WERI-Rb-1 (cell line): ENCODE measurements at places on chromosomes 5 and 9.

GRCh38 chr5:176533894-176534611 lies 3.1 kb downstream of the RNF44 start:
- no peak for DNase-seq

DNA sequence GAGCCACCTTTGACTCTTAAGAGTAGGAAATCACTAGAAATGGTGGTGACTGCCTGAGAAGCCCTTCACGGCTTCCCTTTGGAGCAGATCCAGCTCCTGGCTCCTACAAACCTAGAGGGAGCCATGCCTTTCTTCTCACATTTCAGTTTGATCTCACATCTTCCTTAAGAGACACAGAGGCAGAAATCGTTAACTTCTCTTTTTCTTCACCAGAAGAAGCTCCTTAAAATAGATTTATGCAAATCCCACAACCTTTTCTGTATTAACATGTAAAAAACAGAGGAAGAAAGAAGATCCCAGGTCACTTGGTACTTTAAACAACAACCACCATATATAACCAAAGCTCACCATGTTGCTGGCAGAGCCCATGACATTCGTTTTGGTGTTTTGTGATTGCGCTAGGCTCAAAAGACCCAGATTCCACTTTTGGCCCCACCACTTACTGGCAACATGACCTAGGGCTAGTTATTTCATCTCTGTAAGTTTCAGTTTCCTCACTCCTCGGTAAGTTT lies 29.6 kb downstream of the PAX5 start:
- DNase-seq, result no peak

GRCh38 chr5:14208071-14209021 lies 65.2 kb downstream of the TRIO start:
- no peak for DNase-seq

DNA sequence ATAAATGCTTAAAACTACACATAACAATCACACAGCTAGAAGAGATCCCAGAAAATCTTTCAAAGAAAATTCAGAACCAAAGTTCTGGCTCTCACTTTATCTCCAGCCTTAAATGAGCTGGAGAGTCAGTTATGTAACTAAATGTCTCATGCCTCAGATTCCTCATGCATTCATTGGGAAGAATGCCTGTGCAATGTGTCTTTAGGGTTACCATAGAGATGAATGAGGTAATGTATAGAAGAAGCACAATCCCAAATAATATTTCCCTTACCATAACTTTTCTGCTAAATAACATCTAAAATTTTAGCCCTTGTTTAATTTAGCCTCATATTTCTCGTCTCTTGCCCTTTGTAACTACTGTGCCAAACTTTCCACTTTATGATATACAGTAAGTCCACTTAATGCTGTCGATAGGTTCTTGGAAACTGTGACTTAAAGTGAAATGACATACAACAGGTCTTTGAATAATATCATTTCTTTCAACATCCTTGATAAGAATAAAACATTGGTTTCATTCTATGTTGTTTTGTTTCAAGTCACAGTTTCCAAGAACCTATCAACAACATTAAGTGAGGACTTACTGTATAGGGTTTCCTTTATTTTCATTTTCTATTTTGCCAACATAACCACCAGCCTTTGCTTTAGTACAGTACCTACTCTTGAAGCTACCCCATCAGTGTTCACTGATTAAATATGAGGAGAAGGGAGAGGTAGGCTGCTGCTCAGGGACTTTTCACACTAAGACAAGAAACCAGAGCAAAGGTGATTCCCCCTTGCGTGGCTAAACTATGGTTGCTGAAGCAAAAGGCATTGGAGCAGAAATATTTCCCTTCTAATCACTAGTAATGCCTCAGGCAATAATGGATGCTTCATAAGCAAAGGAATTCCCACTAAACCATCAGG lies 295.7 kb upstream of the PTGER4 start:
- DNase-seq, result no peak

- DNase-seq, result no peak
These were observed 114.6 kb downstream of the GABRB2 start for GRCh38 chr5:161431963-161432362.

DNA sequence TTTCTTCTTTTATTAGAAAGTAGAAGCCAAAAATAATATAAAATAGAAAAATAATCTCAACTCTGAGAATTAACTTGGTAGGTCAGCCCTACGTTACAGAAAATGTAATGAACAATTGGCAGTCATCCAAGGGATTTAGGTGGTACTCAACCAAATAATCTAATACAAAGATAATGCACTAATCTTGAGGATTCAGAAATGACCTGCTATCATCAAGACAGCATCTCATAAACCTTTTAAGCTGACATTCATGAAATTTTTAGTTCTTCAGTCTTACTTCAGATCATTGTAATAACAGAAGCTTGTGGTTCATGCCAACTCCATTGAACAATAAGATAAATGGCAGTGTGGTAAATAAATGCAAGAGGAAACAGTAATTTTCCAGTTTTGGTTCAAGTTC lies 1058.0 kb downstream of the MAT2B start:
- DNase-seq, result no peak

- no peak for DNase-seq
These were observed 12.4 kb upstream of the RALGPS1 start for GRCh38 chr9:126902210-126902609.

DNA sequence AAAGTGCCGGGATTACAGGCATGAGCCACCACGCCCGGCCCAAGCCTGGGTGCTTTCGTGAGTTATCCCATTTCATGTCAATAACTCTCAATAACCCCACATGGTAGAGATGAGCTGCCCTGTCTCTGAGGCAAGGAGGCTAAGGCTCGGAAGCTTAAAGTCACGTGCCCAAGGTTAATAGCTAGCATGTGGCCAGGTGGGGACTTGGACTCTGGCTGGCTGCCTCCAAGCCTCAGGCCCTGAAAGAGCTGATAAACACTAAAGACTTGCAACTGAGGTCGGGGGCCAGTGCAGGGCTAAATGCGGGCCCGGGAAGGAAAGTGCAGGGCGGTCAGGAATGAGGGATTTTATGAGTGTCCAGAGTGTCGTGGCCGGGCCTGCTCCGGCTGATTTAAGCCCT lies 30.9 kb upstream of the BARHL1 start:
- DNase-seq, result peak; percentile 89

- DNase-seq, result no peak
These were observed 48.9 kb upstream of the DENND4C start for GRCh38 chr9:19181561-19181960.

- DNase-seq, result no peak
These were observed at the start of gene SH3RF2 for GRCh38 chr5:145936401-145937131. Gene SH3RF2 (plus strand): TSS chr5:145936578. CDS start chr5:145937929, 1,351 bp downstream.

DNA sequence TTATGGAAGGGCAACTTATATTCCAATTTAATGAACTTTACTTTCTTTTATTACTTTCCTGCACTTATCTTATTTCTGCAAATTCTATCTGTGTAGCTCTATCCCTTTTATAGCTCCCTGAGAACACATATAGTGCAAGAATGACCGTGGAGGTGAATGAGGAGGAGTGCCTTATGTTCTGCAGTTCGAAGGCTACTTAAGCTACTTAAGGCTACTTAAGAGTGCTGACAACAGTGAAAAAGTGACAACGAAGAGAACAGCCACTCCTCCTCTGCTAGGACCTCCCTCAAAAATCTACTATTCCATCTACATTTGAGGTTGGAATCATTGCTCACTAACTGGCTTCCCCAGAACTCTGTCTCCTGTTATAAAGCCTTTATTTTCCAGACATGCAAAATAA lies 1365.7 kb upstream of the C9orf72 start:
- peak; percentile 16 for DNase-seq

- no peak for DNase-seq
These were observed 567.9 kb upstream of the DAB2 start for GRCh38 chr5:39992617-39993202.

GRCh38 chr5:881551-881935 lies 11.1 kb downstream of the BRD9 start:
- DNase-seq, result no peak

GRCh38 chr5:142303565-142303964 lies 21.3 kb downstream of the SPRY4 start:
- DNase-seq, result no peak

GRCh38 chr5:151738125-151738848 lies 20.1 kb downstream of the ATOX1 start:
- no peak for DNase-seq

GRCh38 chr5:7412409-7412808 lies 16.5 kb downstream of the ADCY2 start:
- DNase-seq, result peak; percentile 95

GRCh38 chr5:176812269-176813259 lies 2.2 kb downstream of the UNC5A start:
- DNase-seq, result peak; percentile 60

GRCh38 chr5:170848033-170848432 lies 13.8 kb upstream of the RANBP17 start:
- DNase-seq, result no peak

DNA sequence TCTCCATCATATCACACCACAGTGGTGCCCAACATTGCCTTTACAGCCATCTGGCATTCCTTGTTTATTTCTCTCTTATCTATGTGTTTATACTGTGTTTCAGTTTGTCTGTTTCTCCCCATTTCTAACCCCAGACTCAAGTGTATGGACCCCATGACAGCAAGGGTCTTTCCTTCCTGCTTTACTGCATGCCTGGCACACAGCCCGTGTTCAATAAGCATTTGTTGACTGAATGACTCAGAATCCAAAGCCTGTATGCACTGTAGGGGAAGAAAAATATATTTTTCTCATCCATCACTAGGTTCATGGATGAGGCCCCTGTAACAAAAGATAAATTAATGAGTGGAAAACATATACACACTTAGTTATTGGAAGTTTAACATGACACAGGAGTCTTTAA lies 190.8 kb upstream of the SEMA6A start:
- no peak for DNase-seq

- no peak for DNase-seq
These were observed 87.4 kb downstream of the APBA1 start for GRCh38 chr9:69584759-69585158.

GRCh38 chr5:75265731-75266130 lies 29.1 kb upstream of the ANKRD31 start:
- DNase-seq, result no peak

GRCh38 chr9:35097573-35097972 lies 1.2 kb upstream of the PIGO start:
- no peak for DNase-seq

GRCh38 chr5:30197662-30198061 lies 995.8 kb upstream of the CDH6 start:
- DNase-seq, result peak; percentile 53
